ENCODE measurements at places on chromosomes 13 and 19.

DNA sequence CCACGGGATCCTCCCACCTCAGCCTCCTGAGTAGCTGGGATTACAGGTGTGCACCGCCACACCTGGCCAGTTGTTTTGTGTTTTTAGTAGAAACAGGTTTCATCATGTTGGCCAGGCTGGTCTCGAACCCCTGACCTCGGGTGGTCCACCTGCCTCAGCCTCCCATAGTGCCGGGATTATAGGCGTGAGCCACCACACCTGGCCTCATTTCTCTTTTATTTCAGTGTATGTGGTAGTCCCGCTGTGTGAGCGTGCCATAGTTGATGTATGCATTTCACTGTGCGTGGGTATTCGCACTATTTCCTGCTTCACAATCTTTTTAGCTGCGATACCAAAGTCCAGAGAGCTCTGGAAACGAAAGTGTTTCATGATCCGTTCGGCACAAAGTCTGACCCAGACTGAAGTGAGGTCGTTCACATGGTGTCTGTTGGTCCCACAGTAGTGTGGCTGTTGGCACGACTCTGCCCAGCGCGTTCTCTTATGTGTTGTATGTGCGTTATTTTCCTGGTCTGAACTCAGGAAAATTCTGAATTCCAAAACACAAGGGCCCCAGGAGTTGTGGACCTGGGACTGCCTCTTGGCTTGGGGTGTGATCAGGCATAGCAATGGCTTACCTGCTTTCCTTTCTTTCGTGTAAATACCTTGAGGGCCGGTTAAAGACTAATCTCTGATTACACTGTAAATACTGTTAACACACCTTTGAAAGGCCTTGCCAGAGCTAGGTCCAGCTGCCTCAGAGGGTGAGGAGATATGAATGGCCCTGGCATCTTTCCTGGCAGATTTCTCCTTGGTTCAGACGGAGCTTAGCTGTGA lies 8.6 kb downstream of the EPN1 start:
- DNase-seq, result no peak

GRCh38 chr13:114067886-114068651 lies 64.4 kb downstream of the RASA3 start:
- DNase-seq, result no peak

DNA sequence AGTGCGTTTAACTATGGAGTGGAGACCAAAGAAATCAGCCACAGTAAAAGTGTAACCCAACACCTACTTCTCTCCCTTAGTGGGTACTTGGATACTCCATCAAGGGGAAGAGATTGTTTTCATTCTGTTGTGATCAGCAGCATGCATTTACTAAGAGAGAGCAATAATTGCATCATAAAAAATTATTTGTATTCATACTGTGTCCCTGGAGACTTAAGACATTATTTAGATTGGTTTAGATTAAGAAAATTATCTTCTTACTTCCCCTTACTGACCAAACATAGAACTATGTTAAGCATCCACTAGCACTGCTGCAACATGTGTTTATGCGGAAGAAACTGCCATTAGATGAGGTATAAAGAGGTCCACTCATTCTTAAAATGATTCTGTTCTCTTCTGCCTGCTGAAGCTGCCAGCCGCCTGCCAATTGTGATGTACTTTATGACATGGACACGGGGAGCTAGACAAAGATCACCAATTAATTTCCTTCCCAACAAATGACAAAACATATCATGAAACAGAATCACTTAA lies 738.5 kb downstream of the DIAPH3 start:
- no peak for DNase-seq

DNA sequence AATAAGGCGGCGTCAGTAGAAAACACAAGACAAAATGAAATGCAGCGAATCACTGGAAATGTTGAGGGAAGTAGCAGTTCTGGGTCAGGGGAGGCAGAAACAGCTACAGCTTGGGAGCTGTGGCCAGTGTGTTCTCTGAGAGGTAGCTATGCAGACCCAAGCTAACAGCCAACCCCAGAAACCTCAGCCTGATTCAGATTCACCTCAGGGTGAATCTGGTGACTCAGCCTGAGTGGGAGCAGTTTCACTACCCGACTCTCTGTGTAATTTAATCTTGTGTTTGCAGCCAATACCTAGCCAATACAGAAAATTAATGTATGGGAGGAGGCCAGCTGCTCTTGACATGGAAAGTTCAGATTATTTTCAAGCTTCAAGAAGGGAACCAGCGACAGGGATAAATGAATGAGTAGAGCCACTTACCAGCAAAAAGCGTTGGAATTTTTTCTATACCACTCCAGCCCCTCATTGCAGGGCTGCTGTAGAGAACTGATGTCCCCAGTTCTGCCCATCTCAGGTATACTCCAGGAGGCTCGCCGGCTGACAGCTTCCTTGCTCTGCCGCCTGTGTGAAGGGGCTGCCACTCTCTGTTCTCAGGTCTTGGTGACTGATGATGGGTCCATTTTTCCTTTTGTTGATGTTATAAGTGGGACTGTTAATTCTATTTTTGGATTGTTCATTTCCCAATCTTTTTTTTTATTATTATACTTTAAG lies 8.9 kb downstream of the IGFL3 start:
- DNase-seq, result no peak

DNA sequence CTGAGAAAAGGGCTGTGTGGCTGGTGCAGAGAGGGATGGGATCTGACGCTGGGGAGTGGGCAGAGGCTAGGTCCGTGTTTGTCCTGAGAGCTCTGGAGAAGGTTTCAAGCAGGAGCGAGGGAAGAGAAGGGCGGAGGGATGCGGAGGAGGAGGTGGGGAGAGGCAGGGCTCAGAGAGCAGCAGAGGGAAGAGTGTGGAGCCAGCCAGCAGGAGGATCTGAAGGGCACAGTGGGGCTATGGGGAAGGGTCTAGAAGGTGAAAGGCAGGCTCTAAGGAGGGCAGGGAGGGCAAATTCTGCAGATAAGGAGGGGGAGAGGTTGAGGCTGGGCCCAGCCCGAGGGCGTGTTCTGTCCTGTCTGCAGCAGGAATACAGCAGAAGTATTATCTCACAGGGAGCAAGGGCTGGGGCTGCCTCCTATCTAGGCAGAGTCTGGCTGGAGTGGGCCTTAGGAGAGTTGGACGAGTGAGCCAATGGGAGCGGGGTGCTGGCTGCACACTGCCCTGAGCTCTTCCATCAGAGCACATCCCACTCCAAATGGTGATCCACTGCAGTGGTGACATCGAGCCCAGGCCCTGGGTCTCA lies 6.1 kb downstream of the AP2A1 start:
- DNase-seq, result no peak

DNA sequence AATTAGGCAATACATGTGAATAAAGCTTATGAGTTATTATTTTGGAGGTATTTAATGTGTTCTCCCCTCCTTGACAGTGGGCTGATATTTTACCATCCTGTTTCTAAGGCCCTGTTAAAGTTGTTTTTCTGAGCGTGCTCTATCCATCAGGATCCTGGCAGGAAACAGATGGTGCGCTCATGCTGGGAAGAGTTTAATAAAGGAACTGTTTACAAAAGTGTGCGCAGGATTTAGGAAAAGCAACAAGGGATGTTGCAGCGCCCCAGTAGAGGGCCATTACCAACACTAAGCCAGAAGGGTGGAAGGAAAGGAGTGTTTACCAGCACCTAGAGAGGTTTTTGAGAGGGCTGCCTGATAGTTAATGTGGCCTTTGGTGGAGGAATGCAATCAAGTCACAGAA lies 374.5 kb downstream of the KCNRG start:
- no peak for DNase-seq

GRCh38 chr13:104043184-104043583 lies 977.0 kb upstream of the SLC10A2 start:
- no peak for DNase-seq

DNA sequence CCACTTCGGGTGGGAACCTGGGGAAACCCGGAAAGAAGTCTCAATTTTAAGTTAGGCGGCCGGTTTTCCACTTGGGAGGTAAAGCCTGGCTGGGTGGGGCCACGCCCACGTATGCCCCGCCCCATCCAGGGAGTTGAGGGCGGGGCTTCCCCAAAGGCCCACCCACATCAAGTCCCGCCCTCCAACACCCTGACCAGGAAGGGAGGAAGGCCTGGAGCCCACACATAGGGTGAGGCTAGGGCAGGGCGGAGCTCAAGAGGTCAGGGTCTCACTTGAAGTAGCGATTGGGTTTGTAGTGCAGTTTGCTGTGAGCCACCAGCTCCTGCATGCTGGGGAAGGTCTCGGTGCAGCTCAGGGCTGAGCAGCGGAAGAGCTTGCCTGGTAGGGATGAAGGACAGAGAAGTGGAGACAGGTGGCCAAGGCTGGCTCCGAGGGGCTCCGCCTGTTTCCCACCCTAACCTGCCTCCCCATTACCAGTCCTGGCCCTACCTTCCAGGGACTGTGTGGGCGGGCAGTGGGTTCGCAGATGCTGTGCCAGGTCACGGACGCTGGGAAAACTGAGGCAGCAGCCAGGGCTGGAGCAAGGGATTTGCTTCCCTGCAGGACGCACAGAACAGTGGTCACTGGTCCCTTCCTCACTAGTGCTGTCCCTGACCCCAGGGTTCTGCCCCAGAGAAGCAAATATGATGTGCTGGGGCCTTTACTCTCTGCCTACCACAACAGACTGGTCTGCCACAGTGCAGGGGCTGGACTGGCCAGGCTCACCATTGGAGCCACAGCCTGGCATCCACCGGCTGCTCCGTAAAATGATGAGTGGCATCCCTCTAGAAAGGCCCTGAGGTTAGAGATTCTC lies 1.6 kb downstream of the ZNF414 start:
- no peak for DNase-seq

GRCh38 chr13:32905864-32906180 lies 110.4 kb upstream of the KL start:
- no peak for DNase-seq

GRCh38 chr19:42601811-42602443 lies 7.2 kb upstream of the CEACAM8 start:
- no peak for DNase-seq

DNA sequence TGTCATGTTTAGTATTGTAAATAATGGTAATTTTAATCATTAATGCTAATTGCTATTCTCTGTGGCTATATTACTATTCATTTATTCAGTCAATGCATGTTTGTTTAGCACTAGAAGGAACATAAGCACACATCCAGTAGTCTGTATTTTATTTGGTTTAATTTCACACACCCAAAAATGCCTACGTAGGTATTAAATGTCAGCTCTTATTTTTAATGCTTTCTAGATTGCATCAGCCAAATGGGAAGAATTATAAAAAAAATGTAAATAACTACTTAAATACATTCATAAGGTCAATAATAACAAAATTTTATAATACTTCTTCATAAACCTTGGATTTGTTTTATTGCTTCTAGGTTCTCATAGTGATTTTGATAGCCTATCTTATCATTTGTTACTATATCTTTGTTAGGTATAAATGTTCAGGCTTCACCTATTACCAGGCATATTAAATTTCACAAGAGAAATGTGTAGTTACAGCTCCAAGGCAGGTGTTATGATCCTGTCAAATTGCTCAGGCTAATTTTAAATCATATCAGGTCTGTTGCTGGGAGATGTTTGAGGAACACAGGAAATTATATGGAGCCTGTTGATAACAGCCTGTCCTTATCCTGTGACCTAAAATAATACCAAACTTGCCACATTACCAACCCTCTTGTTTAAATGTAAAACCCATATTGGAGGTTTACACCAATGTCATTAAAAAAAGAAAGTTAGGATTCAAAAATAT lies 34.4 kb downstream of the ITGBL1 start:
- DNase-seq, result no peak

- no peak for DNase-seq
These were observed 2.8 kb upstream of the LMO7 start for GRCh38 chr13:75633285-75633684.

DNA sequence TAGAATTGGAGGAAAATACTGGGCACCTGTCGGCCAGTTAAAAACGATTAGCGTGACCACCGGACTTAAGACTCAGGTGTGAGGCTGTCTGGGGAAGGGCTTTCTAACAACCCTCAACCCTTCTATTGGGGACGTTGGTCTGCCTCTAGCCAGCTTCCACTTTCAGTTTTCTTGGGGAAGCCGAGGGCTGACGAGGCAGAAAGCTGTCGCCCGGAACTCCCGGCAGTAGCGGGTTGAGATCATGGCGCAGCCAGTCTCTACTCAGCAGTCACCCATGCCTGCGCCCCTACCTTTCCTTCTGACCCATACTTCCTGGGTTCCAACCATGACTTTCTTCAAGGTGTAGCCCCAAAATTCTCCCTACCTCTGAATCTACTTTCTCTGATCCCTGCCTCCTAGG lies 1424.1 kb downstream of the SLITRK1 start:
- no peak for DNase-seq

Measured in vagina (tissue), 2 donors.